Suppressor macrophage (primary cell): ENCODE measurements at places on chromosomes 1 and 21.

DNA sequence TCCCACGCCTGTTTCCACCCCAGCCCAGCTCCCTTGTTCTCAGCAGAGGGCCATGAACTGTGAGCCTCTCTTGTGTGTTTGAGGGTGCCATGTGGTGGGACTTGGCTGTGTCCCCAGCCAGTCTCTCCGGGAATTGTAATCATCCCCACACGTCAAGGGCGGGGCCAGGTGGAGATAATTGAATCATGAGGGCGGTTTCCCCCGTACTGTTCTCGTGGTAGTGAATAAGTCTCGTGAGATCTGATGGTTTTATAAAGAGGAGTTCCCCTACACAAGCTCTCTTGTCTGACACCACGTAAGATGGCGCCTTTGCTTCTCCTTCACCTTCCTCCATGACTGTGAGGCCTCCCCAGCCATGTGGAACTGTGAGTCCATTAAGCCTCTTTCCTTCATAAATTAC lies 57.2 kb upstream of the COL6A2 start:
- no peak for DNase-seq

DNA sequence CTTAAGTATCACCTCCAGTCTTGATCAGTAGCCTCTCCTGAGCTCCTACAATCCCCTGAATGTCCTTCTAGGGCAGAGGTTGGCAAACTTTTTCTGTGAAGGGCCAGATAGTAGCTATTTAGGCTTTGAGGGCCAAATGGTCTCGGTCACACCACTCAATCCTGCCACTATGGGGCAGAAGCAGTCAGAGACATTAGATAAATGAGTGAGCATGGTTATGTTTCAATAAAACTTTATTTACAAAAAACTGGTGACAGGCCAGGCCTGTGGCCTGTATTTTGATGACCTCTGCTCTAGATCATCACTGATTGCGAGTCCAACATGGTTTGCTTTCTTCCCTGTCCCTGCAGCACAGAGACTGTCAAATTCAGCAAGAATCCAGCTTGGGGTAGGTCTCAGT lies 36.3 kb downstream of the LRP8 start:
- DNase-seq = no peak

GRCh38 chr1:20291645-20292084 lies 990 bp downstream of the VWA5B1 start:
- DNase-seq = no peak

GRCh38 chr1:30820299-30820698 lies 62.7 kb upstream of the LAPTM5 start:
- DNase-seq = no peak

GRCh38 chr1:206723805-206724472 lies 39.2 kb downstream of the MAPKAPK2 start:
- DNase-seq = no peak

DNA sequence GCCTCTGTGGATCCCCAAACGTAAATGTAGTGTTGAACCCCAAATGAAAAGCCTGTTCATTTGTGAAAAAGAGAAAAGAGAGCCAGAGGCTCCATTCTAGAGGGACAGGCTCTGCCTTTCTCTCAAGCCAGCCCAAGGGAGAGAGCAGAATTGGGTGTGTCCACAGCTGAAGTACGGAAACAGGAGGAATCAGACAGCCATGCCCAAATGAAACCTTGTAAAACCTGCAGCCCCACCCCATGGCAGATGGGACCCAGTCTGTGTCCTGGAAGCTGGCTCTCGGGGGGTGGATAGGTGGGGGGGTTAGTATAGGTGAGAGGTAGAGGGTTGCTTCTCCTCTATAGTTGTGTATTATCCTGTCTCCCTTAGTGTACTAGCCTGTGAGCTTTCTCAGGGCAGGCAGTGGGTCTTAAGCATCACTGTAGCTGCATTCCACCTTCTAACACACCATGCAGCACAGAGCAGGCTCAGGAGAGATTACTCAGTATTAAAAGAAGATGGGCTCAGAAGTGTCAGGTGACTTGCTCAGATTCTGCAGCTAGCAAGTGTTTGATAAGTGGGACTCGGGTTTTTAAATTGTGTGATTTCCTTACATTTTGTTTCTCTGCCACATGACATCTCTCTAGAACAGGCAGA lies 67.4 kb upstream of the SIPA1L2 start:
- DNase-seq = no peak

DNA sequence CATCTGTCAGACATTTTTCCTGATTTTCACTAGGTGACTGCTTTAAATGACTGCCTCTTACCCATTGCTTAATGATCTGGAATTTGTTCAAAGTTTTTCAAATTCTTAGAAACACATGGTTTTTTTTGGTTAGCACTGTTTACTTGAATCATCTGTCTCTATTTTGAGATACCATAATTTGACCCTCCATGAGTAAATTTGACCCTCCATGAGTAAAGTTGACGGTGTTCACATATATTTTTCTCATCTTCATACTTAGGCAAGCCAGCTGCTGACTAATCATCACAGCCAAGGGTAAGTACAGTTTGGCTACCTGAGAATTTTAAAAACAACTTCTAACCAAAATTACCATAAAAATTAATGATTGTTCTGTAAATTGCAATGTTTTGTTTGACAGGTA lies 586.5 kb downstream of the PTBP2 start:
- DNase-seq = no peak

DNA sequence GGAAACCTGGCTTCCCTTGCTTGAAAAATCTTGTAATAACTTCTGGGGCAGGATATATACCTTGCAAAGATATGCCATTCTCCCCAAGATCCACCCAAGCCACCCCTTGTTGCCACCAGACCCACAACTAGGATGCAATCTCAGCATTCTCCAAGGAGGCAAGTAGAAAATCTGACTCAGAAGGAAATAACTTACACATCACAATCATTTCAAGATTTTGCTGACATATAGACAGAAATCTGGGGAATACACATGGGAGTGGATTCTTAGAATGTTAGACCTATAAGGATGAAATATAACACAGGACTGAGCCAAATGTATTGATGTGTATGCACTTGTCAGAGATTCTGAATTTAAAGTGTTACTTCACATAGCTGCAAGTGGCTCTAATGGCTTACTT lies 14.8 kb upstream of the ZDHHC18 start:
- peak; percentile 50 for DNase-seq

DNA sequence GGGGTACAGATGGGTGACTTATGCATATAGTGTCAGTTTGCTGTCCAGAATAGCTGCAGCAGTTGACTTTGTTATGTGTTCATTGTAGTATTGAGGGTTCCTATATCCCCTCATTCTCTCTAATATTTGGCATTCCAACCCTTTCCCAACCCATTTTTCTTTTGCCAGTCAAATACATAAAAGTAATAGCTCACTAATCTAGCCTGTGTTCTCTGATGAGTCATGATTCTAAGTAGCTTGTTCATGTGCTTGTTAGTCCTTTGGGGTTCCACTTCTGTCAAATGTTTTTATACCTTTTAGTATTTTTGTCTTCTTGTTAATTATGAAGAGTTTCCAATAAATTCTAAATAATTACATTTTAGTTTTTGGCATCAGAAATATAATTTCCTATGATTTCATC lies 99.2 kb upstream of the MROH9 start:
- DNase-seq = no peak

- DNase-seq = no peak
Observed at GRCh38 chr1:44545961-44546360, 128.3 kb downstream of the TMEM53 start.

GRCh38 chr1:230351514-230351913 lies 74.6 kb downstream of the PGBD5 start:
- DNase-seq = peak; percentile 8

- DNase-seq = no peak
Observed at GRCh38 chr1:70517444-70517843, 106.4 kb downstream of the CTH start.

DNA sequence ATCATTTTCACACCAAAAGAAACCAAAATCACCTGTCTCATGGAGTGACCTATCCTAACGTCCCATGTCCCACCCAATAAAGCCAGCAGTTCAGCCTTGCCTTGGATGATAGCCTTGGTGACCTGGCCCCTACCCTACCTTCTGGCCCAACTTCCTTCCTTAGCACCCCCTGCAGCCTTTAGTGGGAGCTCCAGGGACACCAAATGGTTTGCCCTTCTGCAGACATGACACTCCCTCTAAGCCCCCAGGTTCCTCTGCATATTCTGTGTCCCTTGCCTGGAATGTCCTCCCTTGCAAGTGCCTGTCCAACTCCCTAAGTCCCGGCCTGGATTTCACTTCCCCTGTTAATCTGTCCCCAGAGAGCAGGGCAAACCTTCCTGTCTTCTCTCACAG lies 2.2 kb downstream of the SLFNL1 start:
- DNase-seq = no peak

GRCh38 chr21:46029186-46029924 lies 47.8 kb downstream of the COL6A1 start:
- no peak for DNase-seq

DNA sequence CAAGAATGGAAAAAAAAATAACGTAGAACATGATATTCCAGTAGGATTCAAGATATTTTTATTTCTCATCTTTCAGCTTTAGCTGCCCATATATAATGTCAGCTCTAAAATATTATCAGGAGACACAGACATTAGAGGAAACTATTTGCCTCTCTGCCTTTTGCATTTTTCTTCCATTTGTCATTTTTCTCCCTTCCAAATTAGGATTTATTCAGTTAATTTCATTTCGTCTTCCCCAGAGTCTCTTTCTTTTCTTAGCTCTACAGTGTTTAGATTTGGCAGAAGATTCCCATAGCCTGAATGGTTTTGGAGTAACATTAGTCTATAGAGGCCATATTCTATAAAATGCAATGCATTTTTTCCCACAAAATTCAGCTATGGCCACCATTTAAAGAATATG lies 5.1 kb upstream of the ENAH start:
- no peak for DNase-seq

DNA sequence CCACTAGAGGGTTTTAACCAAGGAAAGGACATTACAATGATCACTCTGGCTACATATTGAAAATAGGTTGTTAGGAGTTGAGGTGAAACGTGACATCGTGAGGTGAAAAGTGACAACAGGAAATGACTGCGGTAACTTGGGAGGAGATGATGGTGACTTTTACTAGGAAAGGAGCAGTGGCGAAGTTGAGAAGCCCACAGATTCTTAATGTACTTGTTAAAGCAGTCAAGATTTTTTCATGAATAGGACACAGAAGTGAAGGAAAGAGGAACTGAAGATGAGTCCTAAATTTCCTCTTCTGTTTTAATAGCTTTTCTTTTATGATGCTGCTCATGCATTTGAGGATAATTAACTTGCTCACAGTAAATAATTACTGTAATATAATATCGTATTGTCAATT lies 59.5 kb downstream of the OMA1 start:
- DNase-seq = no peak
